ENCODE measurements at places on chromosomes 5 and 9. TPM values are rescaled to one million over a fixed set of nuclear protein-coding genes. Genes with fewer than 3 reads are reported as not detected.

DNA sequence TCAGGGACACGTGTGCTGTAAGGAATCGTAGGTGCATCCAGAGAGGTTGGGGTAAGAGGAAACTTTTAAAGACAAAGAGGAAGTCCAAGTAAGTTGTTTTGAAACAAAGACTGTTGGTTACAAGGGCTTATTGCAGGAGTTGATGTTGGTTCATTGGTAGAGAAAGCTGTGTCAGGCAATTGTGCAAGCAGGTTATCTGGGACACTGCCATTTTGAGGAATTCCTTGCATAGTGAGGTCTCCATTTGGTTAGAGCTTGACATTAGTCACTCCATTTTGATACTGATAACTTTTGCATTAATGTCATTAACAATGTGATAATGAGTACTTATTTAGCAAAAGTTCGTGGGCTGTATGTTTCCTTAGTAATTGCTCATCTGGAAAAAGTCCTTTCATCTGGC is 24.9 kb downstream of the CNOT6 start:
- no peak overlapping the region for H3K4me3 ChIP-seq
- H3K36me3 ChIP-seq = no peaks in the 10 kb centered on the region
- no peaks in the 10 kb centered on the region for H3K4me1 ChIP-seq

The SLC34A3 gene
- total RNA-seq = not detected

The DAB2IP gene
- total RNA-seq = 21.6 TPM

GRCh38 chr5:135425641-135426040 is 21.5 kb downstream of the DCANP1 start:
- H3K4me3 ChIP-seq = no peak overlapping the region
- H3K4me1 ChIP-seq = no peaks in the 10 kb centered on the region
- no peaks in the 10 kb centered on the region for H3K27me3 ChIP-seq

The LCNL1 gene
- total RNA-seq = not detected

The MTAP gene
- total RNA-seq = 18.1 TPM

The HTR1A gene
- total RNA-seq = not detected

The TSSK1B gene
- total RNA-seq = not detected

- H3K4me1 ChIP-seq = no peaks in the 10 kb centered on the region
- no peaks in the 10 kb centered on the region for H3K27me3 ChIP-seq
- DNase-seq = peak; percentile 38
- peak overlapping the region; percentile 12 for H3K4me3 ChIP-seq
- H3K27ac ChIP-seq = peak overlapping the region; percentile 86
- no peaks in the 10 kb centered on the region for H3K36me3 ChIP-seq
Measured at GRCh38 chr9:126334721-126335621, 8.3 kb downstream of the MVB12B start.

The PFDN1 gene
- 30.8 TPM for total RNA-seq

The LRRC19 gene
- total RNA-seq = 1.0 TPM

The ENG gene
- 46.0 TPM for total RNA-seq

The CEL gene
- 0.35 TPM for total RNA-seq

- no peak overlapping the region for H3K4me3 ChIP-seq
- no peaks in the 10 kb centered on the region for H3K4me1 ChIP-seq
- DNase-seq = no peak
- no peak overlapping the region for H3K27ac ChIP-seq
- H3K27me3 ChIP-seq = no peaks in the 10 kb centered on the region
Measured at GRCh38 chr5:149771216-149771980, 41.3 kb downstream of the PPARGC1B start.

The SAXO1 gene
- not detected for total RNA-seq

GRCh38 chr5:179115307-179115706 is 55.1 kb downstream of the ZNF354C start:
- no peak overlapping the region for H3K27ac ChIP-seq
- no peaks in the 10 kb centered on the region for H3K36me3 ChIP-seq
- H3K4me3 ChIP-seq = no peak overlapping the region
- DNase-seq = no peak
- H3K27me3 ChIP-seq = no peaks in the 10 kb centered on the region

The SPINK7 gene
- not detected for total RNA-seq

- H3K36me3 ChIP-seq = no peaks in the 10 kb centered on the region
- H3K27me3 ChIP-seq = no peaks in the 10 kb centered on the region
- peak overlapping the region; percentile 80 for H3K4me3 ChIP-seq
- H3K4me1 ChIP-seq = no peaks in the 10 kb centered on the region
- DNase-seq = no peak
Measured at GRCh38 chr5:159210210-159210661, 883 bp upstream of the RNF145 start.

DNA sequence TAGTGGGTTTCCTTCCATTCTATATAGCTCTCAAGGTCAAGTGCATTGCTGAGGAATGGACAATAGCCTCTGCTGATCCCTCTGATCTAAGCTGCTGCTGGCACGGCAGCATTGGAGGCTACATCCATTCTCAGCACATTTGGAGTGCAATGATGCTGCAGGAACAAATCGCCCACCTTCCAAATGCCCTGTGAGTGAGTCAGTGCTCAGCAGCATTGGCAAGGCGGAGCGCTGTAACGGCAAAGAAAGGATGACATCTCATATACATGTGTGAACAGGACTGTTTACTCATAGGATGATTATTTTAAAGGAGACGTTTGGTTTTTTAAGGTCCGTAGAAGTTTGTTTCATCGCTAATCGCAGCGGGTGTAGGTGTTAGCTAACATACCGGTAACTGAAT is 408.7 kb downstream of the ARHGEF28 start:
- DNase-seq = no peak
- H3K27me3 ChIP-seq = no peaks in the 10 kb centered on the region
- peaks cover 6% of the 10 kb centered on the region for H3K4me1 ChIP-seq
- H3K4me3 ChIP-seq = no peak overlapping the region
- H3K27ac ChIP-seq = no peak overlapping the region

The KCNV2 gene
- not detected for total RNA-seq

GRCh38 chr5:64921386-64921785 is 152.7 kb downstream of the CWC27 start:
- H3K27ac ChIP-seq = no peak overlapping the region
- H3K4me3 ChIP-seq = no peak overlapping the region
- DNase-seq = no peak
- no peaks in the 10 kb centered on the region for H3K36me3 ChIP-seq
- no peaks in the 10 kb centered on the region for H3K4me1 ChIP-seq
- H3K27me3 ChIP-seq = no peaks in the 10 kb centered on the region

The N4BP3 gene
- total RNA-seq = 0.07 TPM

The SEC24A gene
- total RNA-seq = 42.2 TPM

The PCDHB2 gene
- total RNA-seq = not detected

GRCh38 chr9:134986957-134987356 is 69.2 kb upstream of the FCN1 start:
- no peak for DNase-seq
- no peaks in the 10 kb centered on the region for H3K4me1 ChIP-seq
- H3K36me3 ChIP-seq = no peaks in the 10 kb centered on the region
- H3K27ac ChIP-seq = no peak overlapping the region
- no peak overlapping the region for H3K4me3 ChIP-seq

GRCh38 chr5:111863801-111864200 is 106.8 kb upstream of the NREP start:
- H3K27me3 ChIP-seq = no peaks in the 10 kb centered on the region
- H3K27ac ChIP-seq = no peak overlapping the region

The PCDHA10 gene
- total RNA-seq = not detected

The GFPT2 gene
- 0.37 TPM for total RNA-seq

The ATP10B gene
- not detected for total RNA-seq

Measured in right lobe of liver (tissue), 6 donors.